ENCODE measurements at places on chromosomes 6 and 20.

GRCh38 chr20:33522256-33522820 is 32.4 kb downstream of the CBFA2T2 start:
- no peak for DNase-seq

GRCh38 chr6:168876956-168877355 is 376.7 kb downstream of the THBS2 start:
- DNase-seq = no peak

DNA sequence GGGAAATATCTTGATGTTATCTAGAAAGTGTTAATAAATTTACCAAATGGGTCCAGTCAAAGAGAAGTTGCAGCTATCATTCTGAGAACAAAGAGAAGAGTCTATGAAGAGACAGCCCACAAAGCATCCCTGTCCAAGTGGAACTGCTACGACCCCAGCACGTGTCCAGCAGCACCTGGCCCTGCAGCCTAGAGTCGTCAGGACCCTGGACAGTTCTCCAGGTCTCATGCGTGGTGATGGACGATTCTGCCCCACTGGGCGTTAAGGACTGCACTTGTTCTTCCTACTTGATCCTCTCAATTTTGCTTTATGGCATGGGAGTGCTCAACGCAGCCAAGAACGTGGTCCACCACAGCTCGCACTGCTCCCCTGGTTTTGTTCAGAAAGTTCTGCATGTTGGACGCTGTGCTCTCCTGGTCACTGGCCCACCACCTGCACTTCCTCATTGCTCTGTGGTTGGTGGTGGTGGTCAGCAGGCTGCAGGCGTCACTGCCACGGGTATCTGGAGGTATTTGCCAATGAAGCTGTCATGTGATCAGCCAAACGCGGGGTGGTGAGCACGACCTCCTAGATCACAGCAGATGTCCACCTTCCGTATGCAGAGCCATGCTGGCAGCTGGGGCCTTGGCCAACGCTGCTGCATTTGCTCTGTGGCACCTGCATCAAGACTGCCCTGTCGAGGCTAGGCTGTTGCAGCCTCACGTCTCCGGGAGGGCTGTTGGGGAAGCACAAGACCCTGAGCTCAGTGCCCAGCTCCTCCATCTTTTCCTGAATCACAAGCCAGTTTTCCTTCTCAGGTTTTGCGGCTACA is 356.4 kb downstream of the CDH4 start:
- DNase-seq = peak; percentile 71

GRCh38 chr6:41446907-41447545 is 99.2 kb upstream of the FOXP4 start:
- no peak for DNase-seq

- DNase-seq = no peak
Observed at GRCh38 chr20:47713878-47714450, 71.3 kb downstream of the SULF2 start.

GRCh38 chr6:104603108-104603745 is 256.5 kb downstream of the HACE1 start:
- DNase-seq = no peak

DNA sequence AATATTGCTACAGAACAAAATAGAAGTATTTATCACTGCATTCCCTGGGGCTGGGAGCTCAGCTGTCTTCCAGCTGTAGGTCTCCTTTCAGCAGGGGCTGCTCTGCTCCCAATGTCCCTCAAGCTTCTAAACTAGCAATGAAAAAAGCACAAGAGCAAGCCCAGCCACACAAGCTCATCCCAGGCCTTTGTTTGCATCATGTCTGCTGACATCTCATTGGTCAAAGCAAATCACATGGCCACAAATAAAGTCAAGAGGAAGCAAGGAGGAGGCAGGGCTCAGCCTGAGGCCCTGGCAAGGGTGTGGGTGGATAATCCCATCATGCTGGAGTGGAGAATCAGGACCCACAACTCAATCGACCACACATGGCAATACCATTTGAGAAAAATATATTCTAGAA is 2.2 kb upstream of the BFSP1 start:
- DNase-seq = peak; percentile 75

DNA sequence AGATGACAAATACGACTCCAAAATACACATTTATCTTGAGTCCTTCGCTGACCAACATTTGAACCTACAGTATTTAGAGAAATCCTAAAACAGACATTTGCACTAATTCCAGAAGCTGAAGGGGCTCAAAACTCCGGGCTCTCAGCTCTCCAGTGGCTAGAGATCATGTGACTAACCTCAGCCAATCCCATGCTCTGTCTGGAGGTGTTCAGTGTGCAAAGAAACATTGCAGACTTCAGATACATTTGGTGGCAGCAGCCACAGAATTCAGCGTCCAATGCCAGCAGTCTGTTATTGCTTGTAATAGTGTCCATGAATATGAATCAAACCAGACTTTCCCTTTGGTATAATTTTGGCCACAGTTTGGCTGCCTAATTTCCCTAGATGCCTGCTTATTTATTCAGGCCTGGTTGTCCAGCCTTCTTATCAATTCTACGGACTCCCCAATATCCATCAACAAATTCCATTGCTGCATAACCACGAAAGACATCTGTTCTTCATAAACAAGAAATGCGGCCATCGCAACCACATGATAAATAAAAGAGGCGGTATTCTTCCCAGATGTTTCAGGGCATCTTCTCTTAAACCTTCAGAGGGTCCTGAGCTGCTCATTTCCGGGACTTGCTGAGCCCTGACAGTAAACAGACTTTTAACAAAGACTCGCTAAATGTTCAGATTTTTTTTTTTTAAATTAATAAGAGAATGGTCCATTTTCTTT is 14.5 kb upstream of the CYP24A1 start:
- peak; percentile 29 for DNase-seq

DNA sequence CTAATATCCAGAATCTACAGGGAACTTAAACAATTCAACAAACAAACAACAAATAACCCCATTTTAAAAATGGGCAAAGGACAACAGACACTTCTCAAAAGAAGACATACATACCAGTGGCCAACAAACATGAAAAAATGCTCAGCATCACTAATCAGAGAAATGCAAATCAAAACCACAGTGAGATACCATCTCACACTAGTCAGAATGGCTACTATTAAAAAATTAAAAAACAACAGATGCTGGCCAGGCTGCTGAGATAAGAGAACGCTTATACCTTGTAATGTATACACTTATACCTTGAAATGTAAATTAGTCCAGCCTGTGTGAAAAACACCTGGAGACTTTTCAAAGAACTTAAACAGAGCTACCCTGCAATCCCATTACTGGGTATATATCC is 166.8 kb downstream of the IBTK start:
- no peak for DNase-seq

GRCh38 chr6:160767647-160768019 is 65.6 kb downstream of the PLG start:
- DNase-seq = no peak
